Type B pancreatic cell (in vitro differentiated cells): ENCODE measurements at places on chromosomes 4 and X. TPM values are rescaled to one million over a fixed set of nuclear protein-coding genes. Genes with fewer than 3 reads are reported as not detected.

HGFAC gene
- total RNA-seq, result 1.2 and 2.4 TPM in 2 replicates

DUSP21 gene
- total RNA-seq, result not detected in 2 replicates

CLDN34 gene
- total RNA-seq, result 0.86 TPM in 1 of 2 replicates, not detected in the other

ANTXR2 gene
- total RNA-seq, result 18.7 and 30.4 TPM in 2 replicates

TLR3 gene
- 8.8 and 22.6 TPM in 2 replicates for total RNA-seq

CLCN4 gene
- 6.4 and 13.0 TPM in 2 replicates for total RNA-seq

PNMA5 gene
- 0.22 TPM in 1 of 2 replicates, not detected in the other for total RNA-seq

SOWAHB gene
- total RNA-seq, result 4.8 and 8.4 TPM in 2 replicates

MAGEB10 gene
- total RNA-seq, result not detected in 2 replicates
